Effector memory CD8-positive, alpha-beta T cell (primary cell): ENCODE measurements at places on chromosomes 7 and 10.

- DNase-seq = no peak
Measured at GRCh38 chr7:38154278-38154677, 23.8 kb upstream of the STARD3NL start.

GRCh38 chr10:33808475-33808874, 474.0 kb upstream of the NRP1 start:
- DNase-seq = no peak

- peak; percentile 5 for DNase-seq
Measured at GRCh38 chr7:127629268-127629854, 11.4 kb upstream of the PAX4 start.

DNA sequence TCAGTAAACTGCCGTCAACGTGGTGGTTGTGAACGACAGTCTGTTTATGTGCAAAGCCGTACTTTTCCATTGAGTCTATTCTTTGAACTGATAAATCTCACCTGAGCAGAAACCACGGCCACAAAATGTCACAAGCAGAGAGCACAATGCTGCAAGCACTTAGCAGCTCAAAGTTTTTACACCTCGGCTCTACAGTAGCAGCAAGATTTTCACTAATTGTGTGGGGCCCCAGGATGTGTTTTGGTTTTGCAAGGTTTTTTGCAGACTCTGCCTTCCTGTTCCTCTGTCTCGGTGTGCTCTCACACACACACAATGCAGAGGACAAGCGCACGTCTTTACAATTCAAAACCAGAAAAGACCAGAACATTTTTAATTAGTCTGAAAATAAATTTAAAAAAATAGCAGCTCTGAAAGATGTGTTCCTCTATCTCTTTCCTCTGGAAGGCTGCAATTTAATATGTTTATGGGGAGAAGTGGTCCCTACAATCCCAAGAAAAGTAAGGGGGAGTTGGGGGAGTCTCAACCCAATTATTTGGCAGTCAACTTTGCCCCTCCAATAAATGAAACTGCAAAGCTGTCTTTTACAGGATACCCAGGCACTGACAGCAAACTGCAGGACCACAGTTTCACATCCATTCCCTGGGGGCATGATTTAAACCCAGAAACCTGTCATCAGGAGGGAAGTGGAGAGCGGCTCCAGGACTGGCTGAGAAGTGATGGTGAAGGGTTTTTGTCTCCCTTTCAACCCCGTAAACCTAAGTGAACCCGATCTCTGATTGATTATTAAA, 73.8 kb upstream of the SFMBT2 start:
- peak; percentile 69 for DNase-seq

DNA sequence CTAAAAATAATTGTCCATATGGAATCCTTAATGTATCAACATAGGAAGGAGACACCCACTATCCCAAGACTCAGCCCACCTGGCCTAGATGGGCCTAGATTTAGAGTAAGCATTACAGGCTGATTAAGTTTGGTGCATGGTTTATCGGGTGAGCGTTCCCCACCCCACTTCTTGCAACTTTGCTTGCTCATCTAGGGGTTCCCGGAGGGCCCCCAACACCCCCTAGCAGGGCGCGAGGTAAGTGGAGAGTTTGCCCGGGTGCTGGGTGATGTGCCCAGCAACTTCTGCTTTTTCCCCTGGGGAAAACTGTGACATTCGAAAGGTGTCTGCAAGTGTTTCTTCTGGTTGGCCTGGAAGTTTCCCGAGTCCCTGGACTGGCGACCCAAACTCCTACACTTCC, 31.7 kb downstream of the SKIDA1 start:
- no peak for DNase-seq

GRCh38 chr7:157219154-157219553, 80.4 kb downstream of the UBE3C start:
- no peak for DNase-seq

- no peak for DNase-seq
Measured at GRCh38 chr7:19181634-19182033, 36.4 kb upstream of the FERD3L start.

GRCh38 chr7:86485827-86486226, 157.9 kb upstream of the GRM3 start:
- no peak for DNase-seq

DNA sequence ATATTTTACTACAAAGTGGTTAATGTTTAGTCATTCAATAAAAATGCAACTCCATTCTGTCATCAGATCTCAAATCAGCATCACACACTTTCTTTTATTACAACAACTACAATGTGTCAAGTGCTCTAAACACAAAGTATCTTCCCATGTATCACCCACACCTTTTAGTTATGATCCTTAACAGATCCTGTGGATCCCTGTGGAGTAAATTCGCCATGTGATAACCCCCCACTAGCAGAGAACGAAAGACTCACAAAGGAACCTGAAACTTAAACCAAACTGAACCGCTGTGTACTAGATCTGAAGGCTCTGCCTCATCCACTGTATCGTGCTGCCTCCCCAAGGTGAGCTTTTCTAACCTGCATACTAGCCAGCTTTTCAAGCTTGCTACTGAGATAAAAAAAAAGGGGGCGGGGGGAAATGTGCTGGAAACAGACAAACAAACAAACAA, 1.7 kb downstream of the DPY19L1 start:
- DNase-seq = peak; percentile 19

- DNase-seq = no peak
Measured at GRCh38 chr7:117048114-117048866, 95.0 kb downstream of the ST7 start.

DNA sequence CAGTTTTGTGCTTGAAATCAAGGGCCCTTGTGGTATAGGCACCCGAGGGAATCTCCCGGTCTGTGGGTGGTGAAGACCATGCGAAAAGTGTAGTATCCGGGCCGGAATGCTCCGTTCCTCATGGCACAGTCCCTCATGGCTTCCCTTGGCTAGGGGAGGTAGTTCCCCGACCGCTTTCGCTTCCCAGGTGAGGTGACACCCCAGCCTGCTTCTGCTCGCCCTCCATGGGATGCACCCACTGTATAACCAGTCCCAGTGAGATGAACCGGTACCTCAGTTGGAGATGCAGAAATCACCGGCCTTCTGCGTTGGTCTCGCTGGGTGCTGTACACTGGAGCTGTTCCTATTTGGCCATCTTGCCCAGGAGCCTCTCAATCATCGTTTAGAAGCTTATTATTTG, 195.7 kb upstream of the POT1 start:
- DNase-seq = no peak
